Uterus (tissue), 4 donors: ENCODE measurements at places on chromosomes 3 and 15.

- H3K4me3 ChIP-seq = no peak overlapping the region
- no peaks in the 10 kb centered on the region for H3K4me1 ChIP-seq
- no peaks in the 10 kb centered on the region for H3K36me3 ChIP-seq
- DNase-seq = no peak
These were observed 105.0 kb downstream of the SSR3 start for GRCh38 chr3:156449710-156450574.

GRCh38 chr15:70560617-70561328, 202.6 kb downstream of the UACA start:
- H3K36me3 ChIP-seq = no peaks in the 10 kb centered on the region
- H3K4me3 ChIP-seq = no peak overlapping the region
- H3K27ac ChIP-seq = no peak overlapping the region
- H3K4me1 ChIP-seq = no peaks in the 10 kb centered on the region
- H3K27me3 ChIP-seq = no peaks in the 10 kb centered on the region

- no peaks in the 10 kb centered on the region for H3K36me3 ChIP-seq
- H3K27ac ChIP-seq = no peak overlapping the region
- no peaks in the 10 kb centered on the region for H3K27me3 ChIP-seq
- no peak for DNase-seq
These were observed 92.4 kb upstream of the DAZL start for GRCh38 chr3:16697443-16698147.

DNA sequence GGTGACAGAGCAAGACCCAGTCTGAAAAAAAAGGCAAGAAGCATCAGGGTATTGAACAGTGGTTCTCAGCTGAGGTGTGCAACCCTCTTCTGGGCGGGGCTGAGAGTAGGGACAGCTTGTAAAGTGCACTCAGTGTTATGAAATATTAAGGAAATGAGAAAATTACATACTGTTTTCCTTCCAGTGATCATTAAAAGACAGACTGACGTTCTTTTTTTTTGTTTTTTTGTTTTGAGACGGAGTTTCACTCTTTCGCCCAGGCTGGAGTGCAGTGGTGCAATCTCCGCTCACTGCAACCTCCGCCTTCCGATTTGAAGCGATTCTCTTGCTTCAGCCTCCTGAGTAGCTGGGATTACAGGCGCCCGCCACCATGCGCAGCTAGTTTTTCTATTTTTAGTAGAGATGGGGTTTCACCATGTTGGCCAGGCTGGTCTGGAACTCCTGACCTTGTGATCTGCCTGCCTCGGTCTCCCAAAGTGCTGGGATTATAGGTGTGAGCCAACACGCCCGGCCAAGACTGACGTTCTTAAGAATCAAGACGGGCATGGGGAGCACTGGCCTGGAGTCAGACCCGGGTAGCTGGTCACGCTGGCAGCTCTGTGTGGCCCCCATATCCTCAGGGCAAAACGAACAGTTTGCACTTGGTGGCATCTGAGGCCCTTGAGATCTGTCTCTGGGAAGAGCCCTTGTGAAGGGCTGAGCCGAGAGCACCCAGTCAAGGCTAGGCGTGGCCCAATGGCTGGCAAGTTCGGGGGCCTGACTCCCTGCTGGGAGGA, 11.4 kb downstream of the MAN2A2 start:
- H3K36me3 ChIP-seq = no peaks in the 10 kb centered on the region
- H3K4me1 ChIP-seq = no peaks in the 10 kb centered on the region
- H3K27ac ChIP-seq = no peak overlapping the region
- H3K27me3 ChIP-seq = no peaks in the 10 kb centered on the region
- H3K4me3 ChIP-seq = no peak overlapping the region

DNA sequence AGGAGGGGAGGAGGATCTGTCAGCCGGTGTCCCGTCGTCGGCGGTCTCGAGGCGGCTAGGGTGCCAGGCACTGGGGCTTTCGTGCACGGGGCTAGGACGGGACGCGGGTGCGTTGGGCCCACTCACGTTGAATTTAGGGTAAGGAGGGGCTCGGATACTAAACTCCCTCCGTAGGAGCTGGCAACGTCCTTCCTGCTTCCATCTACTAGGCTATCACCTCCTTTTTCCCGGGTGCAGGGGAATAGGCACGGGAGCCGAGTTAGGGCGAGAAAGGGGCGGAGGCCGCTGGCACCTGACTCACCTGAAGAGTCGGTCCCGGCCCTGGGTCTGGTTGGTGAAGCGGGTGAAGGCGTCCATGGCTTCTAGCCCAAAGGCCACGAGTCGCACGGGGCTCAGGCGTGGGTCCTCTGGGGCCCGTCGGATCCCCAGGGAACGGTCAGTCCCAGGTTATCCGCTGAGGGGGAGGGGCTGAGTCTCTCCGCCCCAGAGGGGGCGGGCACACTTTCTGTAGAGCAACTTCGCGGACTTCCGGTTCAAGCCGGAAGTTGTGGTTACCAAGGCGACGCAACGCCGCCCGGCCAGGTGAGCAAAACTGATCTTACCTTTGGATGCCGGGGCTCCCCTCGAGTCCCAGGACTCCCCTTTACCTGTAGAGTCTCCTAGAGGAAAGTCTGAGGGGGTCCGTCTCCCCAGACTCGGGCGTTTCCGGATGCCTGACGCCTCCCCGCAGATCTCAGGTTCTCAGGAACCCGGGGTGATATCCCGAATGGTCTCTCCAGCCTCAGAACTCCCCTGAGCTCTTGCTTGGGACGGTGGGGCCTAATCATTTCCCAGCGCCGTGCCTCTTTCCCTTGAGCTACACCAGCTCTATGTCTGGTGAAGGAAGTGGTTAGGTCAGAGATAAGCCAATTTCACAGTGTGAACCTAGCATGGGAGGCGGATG, at the start of the genes PEX11A and WDR93:
Gene PEX11A (minus strand): TSS at position 479 of the 943 bp plus-strand sequence. CDS start 122 bp downstream, at position 357.
Gene WDR93 (plus strand): TSS at position 536 of the 943 bp plus-strand sequence. CDS start 10,936 bp downstream, outside the sequence.
- peak within 1 kb of the TSS; percentile 41 for H3K27ac ChIP-seq
- H3K36me3 ChIP-seq = no peaks in the 10 kb centered on the region
- peak; percentile 72 for DNase-seq
- no peaks in the 10 kb centered on the region for H3K4me1 ChIP-seq
